ENCODE measurements at places on chromosomes 7 and 10. TPM values are rescaled to one million over a fixed set of nuclear protein-coding genes. Genes with fewer than 3 reads are reported as not detected.

DNA sequence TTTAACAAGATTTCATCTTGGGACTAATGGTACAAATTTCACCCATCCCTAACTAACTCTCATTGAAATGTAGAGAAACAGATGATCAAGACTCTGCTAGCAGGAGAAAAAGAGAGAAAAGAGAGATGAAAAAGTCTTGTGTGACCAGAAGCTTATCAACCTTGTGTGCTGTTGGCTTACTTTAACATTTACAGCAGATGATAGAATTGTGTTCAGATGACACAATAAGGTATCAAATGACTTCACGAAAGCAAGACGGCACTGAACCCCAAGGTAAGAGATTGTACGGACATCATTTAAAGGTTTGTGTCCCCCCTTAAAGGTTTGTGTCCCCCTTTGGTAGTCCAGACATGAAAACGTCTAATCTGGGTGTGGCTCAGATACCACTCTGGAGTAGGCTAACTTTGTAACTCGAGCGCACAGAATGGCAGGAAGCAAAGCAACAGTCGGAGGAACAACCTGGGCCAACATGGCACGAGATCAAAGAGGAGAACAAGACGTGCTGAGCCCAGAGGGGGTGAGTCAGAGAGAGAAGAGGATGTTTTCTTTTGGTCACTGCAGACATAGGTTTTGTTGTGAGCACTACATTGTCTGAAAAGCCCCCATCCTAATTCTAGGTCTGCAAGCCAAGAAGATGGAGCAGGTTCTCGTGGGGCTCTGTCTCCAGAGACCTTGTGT, 10.4 kb upstream of the LMBR1 start:
- no peak for DNase-seq

DNA sequence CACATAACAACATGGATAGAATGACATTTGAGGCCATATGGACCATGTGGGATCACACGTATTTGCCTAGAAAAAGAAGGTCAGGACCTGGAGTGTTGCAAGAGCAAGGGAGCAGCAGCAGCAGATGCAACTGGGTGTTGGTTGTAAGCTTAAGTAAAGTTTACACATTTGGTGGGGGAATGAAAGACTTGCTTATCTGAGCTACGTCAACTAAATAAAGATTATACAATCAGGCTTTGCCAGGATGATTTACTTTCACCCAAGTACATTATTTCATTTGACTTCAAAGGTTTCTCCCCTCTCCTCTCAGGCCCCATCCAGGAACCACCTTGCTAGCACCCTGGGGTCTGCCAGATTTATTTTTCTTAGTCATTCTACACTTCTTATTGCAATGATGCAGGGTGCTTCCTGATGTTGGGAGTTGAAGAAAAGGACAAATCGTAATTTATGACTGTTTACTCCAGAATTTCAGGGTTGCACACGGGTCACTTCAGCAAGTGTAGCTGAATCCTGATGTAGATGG, 591.9 kb upstream of the IGFBP3 start:
- DNase-seq, result no peak

DNA sequence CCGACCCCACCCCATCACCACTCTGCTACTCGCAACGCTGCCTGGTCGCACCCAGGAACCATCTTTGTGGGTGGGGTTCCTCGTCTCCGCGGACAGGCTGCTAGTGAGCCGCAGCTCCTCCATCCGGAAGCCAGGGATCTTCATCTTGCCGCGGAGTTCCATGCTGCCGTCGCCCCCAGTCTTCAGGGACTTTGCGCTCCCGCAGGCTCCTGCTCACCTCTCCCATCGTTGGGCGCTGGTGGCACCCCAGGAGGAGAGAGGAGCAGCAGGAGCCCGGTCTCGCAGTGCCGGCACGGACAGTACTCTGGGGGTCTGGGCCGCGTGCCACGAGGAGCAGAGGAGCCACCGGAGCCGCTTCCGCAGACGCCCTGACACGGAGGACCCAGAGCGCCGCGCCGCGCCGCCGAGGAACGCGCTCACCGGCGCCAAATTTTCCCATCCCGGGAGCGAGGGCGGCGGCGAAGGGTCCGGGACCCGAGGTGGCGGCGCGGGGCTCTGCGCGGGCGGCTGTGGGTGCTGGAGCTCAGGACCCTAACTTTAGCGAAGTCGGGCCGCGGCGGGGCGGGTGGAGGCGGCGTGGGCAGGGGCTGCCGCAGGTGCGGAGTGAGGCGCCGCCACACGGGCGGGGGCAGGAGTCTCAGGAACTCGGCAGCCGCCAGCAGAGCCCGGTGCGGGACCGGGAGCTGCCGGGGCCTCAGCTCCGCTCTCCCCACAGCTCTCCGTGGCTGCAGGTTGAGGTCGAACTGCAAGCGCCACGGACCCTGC, 750.1 kb upstream of the SORCS1 start:
- peak; percentile 33 for DNase-seq

- DNase-seq, result no peak
Measured at GRCh38 chr7:53306846-53307245, 271.4 kb downstream of the POM121L12 start.

DNA sequence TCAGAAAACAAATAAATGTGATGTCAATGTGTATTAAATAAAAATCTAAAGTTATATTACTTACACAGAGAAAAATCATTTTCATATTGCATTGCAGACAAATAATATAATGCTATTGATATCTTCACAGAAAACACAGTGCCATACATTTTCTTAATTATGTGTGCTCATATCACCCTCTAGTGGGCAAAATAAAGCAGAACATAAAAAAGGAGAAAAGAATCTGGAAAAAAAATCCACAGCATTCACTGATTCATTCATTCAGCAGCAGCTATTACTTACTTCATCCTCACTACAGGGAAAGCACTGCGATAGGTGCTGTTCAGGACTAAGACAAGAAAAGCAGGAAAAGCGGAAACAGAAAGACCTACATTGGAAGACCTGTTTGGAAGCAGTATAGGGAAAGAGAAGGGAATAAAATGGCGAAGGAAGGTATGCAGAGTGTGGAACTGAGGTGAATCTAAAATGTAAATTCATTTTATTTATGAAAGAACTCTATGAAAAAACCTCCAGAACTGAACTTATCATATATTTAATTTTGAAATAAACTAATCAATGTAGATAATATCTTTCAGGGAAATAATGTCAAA, 73.2 kb downstream of the POT1 start:
- no peak for DNase-seq

DNA sequence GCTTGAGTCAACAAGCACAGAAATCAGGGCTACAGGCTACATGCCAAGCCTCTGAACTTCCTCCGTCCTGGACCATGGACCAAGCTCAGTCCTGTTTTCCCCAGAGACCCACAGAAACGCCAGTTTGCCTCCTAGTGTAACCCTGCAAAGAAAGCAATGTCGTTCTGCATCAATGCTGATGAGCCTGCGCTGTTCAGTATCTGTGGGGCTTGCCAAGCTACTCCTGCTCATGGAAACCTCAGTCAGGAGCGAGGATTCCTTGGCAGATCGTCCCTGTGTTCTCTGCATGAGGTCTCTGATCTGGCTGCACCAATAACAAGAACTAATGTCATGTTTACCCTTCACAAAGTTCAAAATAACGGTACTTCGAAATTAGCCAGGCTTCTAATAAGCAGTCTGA, 495.5 kb upstream of the C7orf33 start:
- no peak for DNase-seq

GRCh38 chr10:87593702-87594101, 66.0 kb upstream of the PAPSS2 start:
- DNase-seq, result no peak

- DNase-seq, result no peak
Measured at GRCh38 chr10:33306126-33306525, 28.3 kb downstream of the NRP1 start.

DNA sequence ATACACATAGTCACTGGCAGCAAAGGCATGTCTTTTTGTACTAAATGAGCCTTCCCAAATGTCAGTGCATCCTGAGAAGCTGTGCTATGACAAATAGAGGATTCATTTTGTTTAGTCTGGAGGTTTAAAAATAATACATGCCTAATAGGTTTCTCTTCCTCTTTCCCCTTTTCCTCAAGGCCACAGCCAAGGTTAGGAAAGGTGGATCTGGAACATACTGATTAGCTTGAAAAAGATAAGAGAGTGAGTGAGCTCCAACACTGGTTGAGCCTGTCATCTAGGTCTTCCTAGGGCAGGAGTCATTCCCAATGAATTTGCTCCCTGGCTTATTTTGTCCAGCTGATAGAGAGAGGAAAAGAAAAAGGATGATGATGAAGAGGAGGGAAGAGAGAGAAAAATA, 14.4 kb upstream of the SP4 start:
- no peak for DNase-seq

GRCh38 chr7:79376299-79377025, 77.0 kb downstream of the MAGI2 start:
- no peak for DNase-seq

DNA sequence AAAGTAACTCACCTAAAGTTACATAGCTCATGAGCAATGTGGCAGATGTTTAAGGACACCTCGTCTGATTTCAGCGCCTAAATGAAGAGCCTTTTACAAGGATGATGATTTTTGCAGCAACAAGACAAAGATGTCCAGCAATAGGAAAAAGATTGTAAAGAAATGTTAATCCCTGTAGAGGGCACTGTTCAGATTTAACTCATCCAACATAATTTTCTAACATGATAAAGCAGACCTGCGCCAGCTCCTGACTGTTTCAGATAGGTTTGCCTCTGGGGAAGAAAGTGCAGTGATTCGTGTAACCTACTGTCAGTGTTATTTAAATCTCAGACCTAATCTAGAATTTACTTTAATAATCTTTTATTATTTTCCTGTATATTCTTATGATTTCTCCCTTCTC, 595.2 kb downstream of the AUTS2 start:
- DNase-seq, result no peak

GRCh38 chr10:7788639-7789286, 786 bp downstream of the ATP5F1C start:
- DNase-seq, result no peak

DNA sequence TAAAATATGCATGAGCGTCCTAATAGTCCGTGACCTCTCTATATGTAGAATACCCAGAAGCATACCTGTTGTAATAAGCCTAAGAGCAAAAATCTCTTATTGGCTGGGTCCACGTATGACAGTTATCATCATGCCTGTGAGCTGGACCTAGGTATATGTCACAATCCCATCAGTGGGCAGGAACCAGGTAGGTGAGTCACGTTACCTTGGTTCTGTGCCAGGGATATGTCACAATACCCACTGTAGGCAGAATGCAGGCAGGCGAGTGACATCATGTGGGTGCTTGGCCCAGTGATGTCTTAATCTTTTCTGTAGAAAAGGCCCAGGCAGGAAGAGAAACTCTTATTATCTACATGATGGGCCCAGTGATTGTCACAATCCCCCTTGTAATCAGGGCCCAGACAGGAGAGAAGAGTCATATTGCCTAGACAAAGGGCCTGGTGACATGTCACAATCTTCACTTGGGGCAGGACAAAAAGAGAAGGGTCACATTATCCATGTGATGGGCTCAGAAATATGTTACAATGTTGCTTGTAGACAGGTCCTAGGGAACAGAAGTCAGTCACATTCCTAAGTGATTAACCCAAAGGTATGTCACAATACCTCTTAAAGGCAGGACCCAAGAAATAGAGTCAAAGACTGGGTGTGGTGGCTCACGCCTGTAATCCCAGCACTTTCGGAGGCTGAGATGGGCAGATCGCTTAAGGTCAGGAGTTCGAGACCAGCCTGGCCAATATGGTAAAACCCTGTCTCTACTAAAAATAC, 12.9 kb upstream of the ZNF736 start:
- DNase-seq, result no peak

GRCh38 chr10:89475591-89475998, 59.8 kb downstream of the SLC16A12 start:
- DNase-seq, result no peak

GRCh38 chr7:146414937-146415336, 298.3 kb downstream of the CNTNAP2 start:
- no peak for DNase-seq

DNA sequence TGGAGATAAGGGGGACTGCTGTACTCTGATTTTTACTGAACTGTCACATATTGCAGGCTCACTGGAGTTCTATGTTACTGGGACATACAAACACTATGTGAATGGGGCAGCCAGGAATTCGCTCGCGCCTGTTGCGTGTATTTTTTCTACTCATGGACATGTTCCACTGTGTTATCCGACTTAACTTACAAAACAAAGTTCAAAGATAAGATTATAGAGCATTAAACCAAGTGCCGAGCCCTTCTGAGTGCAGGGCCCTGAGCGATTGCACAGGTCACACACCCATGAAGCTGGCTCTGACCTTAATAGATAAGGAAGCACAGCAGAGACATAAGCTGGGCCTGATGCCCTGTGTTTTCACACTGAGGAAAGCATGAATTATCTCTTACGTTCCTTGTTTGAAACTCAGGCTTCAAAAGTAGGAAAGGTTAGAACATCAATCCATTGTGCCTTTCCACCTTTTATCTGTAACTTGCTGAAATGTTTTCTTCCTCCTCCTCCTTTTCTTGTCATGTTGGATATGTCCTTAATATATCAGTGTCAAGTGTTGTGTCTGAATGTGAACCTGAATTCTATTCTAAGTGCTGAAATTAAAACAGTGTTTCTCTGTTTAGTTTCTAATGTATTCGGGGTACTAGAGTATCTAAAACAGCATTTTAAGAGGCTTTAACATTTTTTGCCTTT, 273.8 kb downstream of the AUTS2 start:
- peak; percentile 40 for DNase-seq

CPEB3 gene
- 14.4 TPM for total RNA-seq

TRIM73 gene
- 0.94 TPM for total RNA-seq

EBLN1 gene
- total RNA-seq, result not detected

Measured in Right ventricle myocardium superior (tissue), 1 donor.